ENCODE measurements at places on chromosomes 4 and X. TPM values are rescaled to one million over a fixed set of nuclear protein-coding genes. Genes with fewer than 3 reads are reported as not detected.
A peak's percentile ranks its signal among the peaks of the same experiment; 100 is the strongest.

ETNPPL gene
- total RNA-seq = not detected

PHF8 gene
- total RNA-seq = 12.0 TPM

GRCh38 chrX:150599226-150599625 is 30.8 kb downstream of the MTM1 start:
- no peak for DNase-seq
- no peak overlapping the region for H3K4me3 ChIP-seq
- H3K36me3 ChIP-seq = peaks cover 12% of the 10 kb centered on the region

DNA sequence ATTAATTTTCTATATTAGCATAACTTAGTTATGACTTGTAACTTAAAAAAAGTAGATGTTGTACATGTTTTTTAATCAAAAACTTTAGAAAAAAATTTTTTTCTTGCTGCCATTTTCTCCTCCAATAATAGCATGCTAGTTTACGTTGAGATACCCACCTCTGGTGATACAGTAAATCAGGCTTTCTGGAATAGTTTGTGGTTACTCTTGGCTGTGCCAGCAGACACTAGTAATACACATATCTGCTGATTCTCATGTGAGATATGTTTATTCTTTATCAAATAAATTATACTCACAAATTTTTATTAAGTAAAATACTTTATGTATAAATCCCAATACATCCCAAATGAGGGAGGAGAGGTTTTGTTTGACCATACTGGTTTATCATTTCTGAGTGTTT is 117.3 kb downstream of the KLHL8 start:
- no peak for DNase-seq
- no peak overlapping the region for H3K4me3 ChIP-seq
- H3K4me1 ChIP-seq = peaks cover 39% of the 10 kb centered on the region
- H3K27me3 ChIP-seq = peaks cover 2% of the 10 kb centered on the region

DNA sequence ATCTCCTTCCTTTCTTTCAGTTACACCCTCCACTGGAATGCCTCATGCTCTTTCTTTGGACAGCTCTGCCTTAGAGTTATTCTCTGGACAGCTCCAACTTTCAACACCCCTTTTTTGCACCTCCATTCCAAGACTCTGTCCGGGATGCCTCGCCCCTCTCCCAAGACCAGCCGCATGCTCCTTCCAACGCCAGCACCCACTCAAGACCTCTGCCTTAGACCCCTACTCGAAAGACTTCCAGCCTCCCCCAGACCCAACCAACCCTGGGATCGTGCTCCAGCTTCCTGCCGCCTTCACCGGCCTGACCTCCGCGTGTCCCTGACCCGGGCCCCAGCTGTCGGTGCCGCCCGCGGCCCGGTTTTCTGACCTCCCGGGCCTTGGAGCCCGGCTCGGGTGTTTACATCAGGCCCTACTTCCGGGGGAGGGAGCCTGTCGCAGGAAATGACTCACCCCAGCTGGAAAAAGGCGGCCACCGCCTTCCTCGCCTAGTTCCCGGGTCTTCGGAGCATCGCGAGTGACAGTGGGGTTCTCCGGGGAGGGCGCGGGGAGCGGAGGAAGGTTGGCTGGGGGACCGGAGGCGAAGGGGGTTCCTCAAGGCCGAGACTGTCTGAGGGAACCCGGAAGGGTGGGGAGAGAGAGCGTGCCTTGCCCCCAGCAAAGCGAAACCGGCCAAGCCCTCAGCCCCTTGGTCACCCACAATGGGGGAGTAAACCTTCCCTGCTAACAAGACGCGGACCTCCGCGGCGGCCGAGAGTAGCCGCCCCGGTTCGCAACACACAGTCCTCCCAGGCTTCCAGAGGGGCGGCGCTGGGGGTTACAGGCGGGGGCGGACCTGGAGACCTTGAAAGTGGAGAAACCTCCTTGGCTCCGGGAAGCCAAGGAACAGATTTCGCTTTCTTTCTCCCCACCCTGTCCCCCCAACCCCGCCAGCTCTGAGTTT is at the start of gene WDR45:
WDR45 (minus strand) TSS at position 399 of the 940 bp plus-strand sequence. CDS start 1,792 bp downstream, outside the sequence.
- DNase-seq = peak; percentile 59
- H3K27ac ChIP-seq = peak within 1 kb of the TSS; percentile 91
- H3K36me3 ChIP-seq = no peaks in the 10 kb centered on the region
- peak within 1 kb of the TSS; percentile 94 for H3K4me3 ChIP-seq
- H3K4me1 ChIP-seq = peaks cover 12% of the 10 kb centered on the region

MRPL1 gene
- total RNA-seq = 48.8 TPM

- peaks cover 9% of the 10 kb centered on the region for H3K27me3 ChIP-seq
- H3K4me3 ChIP-seq = peak overlapping the region; percentile 87
- peaks cover 14% of the 10 kb centered on the region for H3K4me1 ChIP-seq
- no peaks in the 10 kb centered on the region for H3K36me3 ChIP-seq
These were observed 774 bp downstream of the ARMCX2 start for GRCh38 chrX:101658661-101659491.

GRCh38 chr4:142883040-142883832 is 37.1 kb upstream of the INPP4B start:
- H3K4me1 ChIP-seq = no peaks in the 10 kb centered on the region
- H3K4me3 ChIP-seq = no peak overlapping the region
- no peak overlapping the region for H3K27ac ChIP-seq
- H3K36me3 ChIP-seq = no peaks in the 10 kb centered on the region

- H3K4me3 ChIP-seq = no peak overlapping the region
- H3K4me1 ChIP-seq = peaks cover 22% of the 10 kb centered on the region
- H3K36me3 ChIP-seq = peaks cover 5% of the 10 kb centered on the region
- H3K27ac ChIP-seq = no peak overlapping the region
- no peak for DNase-seq
- H3K27me3 ChIP-seq = no peaks in the 10 kb centered on the region
These were observed 156.6 kb upstream of the ARSJ start for GRCh38 chr4:114136069-114136468.

GRCh38 chrX:54076903-54077302 is 32.6 kb upstream of the PHF8 start:
- H3K4me3 ChIP-seq = no peak overlapping the region
- no peaks in the 10 kb centered on the region for H3K27me3 ChIP-seq
- peak overlapping the region; percentile 75 for H3K27ac ChIP-seq
- H3K4me1 ChIP-seq = peaks cover 9% of the 10 kb centered on the region
- H3K36me3 ChIP-seq = no peaks in the 10 kb centered on the region

GRCh38 chr4:10123227-10124101 is 6.9 kb upstream of the WDR1 start:
- no peaks in the 10 kb centered on the region for H3K36me3 ChIP-seq
- no peak overlapping the region for H3K4me3 ChIP-seq
- no peak overlapping the region for H3K27ac ChIP-seq
- H3K27me3 ChIP-seq = peaks cover 26% of the 10 kb centered on the region
- no peak for DNase-seq

- peaks cover 36% of the 10 kb centered on the region for H3K4me1 ChIP-seq
- no peak overlapping the region for H3K4me3 ChIP-seq
- no peaks in the 10 kb centered on the region for H3K36me3 ChIP-seq
These were observed 111.9 kb upstream of the PCDH18 start for GRCh38 chr4:137644201-137644600.

DNA sequence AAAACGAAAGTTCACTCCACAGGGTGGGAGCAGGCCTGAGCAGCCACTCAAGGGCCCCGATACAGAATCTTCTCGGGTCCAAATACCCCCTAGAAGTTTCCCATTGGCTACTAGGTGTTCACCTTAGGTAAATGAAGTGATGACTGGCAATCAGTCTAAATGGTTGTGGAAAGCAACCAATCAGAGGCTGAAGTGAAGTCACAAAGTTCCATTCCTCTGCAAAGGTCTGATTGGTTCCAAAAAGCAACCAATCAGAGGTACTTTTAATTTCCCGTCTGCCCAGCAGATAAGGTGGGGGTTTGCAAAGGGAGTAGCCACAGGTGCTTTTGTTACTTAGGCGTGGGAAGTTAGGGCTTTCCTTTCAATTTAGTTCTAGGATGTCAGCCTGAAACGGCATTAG is 58.2 kb upstream of the NKAP start:
- H3K4me1 ChIP-seq = no peaks in the 10 kb centered on the region
- no peak overlapping the region for H3K4me3 ChIP-seq
- H3K27me3 ChIP-seq = peaks cover 19% of the 10 kb centered on the region
- no peak overlapping the region for H3K27ac ChIP-seq

- H3K4me1 ChIP-seq = no peaks in the 10 kb centered on the region
- no peaks in the 10 kb centered on the region for H3K27me3 ChIP-seq
- H3K36me3 ChIP-seq = no peaks in the 10 kb centered on the region
- no peak overlapping the region for H3K27ac ChIP-seq
- no peak overlapping the region for H3K4me3 ChIP-seq
- DNase-seq = no peak
These were observed 342.9 kb downstream of the MAGEB5 start for GRCh38 chrX:26558719-26559386.

DNA sequence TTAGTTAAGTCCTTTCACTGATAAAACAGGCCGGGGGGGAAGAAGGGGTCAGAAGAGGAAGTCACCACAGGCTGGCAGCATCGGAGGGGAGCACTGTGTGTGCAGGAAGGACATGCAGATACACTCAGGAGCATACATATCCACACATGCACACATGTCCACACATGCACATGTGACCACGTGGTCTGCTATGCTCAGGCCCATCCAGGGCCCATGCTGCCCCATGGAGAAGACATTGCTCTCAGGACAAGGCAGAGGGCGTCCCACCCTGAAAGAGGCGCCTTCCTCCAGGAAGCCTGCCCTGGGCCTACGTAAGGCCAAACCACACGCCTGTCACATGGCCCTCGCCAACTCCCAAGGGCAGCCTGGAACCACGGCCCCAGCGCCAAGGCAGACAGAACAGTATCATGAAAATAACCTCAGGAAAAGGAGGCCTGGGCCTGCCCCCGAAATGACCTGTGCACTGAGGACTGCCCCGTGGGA is 15.8 kb downstream of the WDR1 start:
- peak overlapping the region; percentile 98 for H3K27ac ChIP-seq
- peaks cover 74% of the 10 kb centered on the region for H3K36me3 ChIP-seq
- H3K27me3 ChIP-seq = peaks cover 11% of the 10 kb centered on the region
- DNase-seq = no peak
- peaks cover 100% of the 10 kb centered on the region for H3K4me1 ChIP-seq

DUSP21 gene
- not detected for total RNA-seq

DNA sequence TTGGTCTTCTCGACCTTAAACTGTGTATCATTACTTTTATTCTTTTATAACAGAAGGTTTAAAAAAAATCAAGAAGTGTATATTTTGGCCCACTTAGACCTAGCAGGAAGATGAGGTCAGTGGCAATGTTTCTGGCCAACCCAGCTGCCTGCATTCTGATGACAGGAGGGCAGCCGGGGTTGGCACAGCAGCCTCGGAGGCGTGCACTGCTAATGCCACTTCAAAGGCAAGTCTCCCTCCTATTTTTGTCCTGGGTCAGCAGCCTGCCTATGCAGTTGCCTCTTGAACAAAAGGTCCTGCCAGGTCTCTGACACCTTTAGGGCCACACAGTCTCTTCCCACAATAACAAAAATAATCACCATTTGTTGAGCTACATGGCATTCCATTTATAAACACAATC is 89.4 kb upstream of the MYOZ2 start:
- H3K27ac ChIP-seq = no peak overlapping the region
- no peak for DNase-seq
- no peaks in the 10 kb centered on the region for H3K27me3 ChIP-seq
- H3K4me1 ChIP-seq = peaks cover 77% of the 10 kb centered on the region
- no peaks in the 10 kb centered on the region for H3K36me3 ChIP-seq
- H3K4me3 ChIP-seq = no peak overlapping the region

DNA sequence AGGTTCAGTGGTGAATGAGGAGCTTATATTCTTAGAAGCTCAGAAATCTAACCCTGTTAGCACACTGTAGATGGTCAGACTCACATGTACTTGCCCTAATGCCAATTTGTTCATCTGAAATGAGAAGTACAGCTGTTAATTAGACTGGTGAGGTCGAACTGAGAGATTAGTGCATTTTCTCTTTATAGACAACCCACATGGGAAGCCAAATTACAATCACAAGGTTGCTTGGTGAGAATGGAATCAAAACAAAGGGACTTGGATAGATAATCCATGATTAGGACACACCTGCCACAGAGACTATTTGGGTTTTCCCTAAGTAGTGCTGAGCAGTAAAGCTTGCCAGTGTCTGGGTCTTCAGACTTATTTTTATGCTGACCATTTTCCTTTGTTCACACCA is 88.3 kb downstream of the POLA1 start:
- H3K36me3 ChIP-seq = peaks cover 4% of the 10 kb centered on the region
- no peaks in the 10 kb centered on the region for H3K4me1 ChIP-seq
- H3K27me3 ChIP-seq = no peaks in the 10 kb centered on the region
- no peak for DNase-seq

DNA sequence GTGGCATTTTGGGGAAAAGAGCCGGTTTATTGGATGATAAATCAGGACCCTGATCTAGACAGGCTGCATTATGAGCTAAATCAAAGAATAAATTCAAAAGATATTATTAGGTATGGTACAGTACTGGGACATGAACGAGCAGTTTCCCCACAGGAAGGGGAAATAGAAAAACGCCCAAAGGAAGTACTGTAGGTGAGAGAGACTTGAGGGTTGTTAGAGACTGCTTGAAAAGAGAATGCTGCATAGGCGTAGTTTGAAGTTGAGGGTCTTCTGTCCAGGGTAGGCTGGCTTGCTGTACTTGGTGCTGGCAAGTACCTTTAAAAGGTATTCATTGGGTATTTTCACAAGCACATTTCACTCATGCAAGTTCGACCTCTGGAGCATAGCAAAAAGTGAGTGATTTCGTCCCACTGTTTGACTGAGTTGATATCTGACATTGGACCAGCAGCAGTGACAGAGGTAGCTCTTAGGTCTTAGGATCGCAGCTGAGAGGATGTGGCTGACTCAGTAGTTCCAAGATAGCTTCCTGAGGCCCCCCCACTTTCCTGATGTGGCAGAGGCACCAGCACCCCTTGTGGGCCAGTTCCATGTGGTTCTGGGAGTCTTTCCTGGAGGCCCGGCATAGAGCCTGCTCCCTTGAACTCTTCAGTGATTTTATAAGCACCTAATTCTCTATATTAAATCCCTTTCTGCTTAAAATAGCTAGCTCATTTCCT is 64.3 kb downstream of the TMEM131L start:
- H3K4me3 ChIP-seq = no peak overlapping the region
- no peaks in the 10 kb centered on the region for H3K36me3 ChIP-seq
- DNase-seq = no peak

CNKSR2 gene
- not detected for total RNA-seq

CLDN34 gene
- total RNA-seq = not detected

DNA sequence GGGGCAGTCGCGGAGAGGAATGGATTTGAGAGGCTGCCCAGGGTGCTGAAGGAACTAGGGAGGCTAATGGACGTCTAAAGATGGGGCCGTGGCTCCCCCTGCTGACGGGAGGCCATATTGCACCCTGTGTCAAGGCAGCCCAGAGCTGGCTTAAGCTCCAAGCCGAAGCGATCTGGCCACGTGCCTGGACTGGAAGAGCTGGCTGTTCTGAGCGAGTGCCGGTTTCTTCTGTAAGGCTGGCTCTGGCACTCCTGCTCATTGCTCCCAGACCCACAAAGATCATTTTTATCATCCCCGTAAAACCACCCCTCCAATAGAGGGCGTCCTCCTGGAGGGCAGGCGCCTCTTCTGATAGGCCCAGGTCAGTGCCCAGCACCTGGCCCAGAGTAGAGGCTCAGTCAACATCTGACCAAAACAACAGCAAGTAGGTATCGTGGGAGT is 5.6 kb downstream of the PNCK start:
- H3K27me3 ChIP-seq = peaks cover 13% of the 10 kb centered on the region
- DNase-seq = peak; percentile 23
- no peaks in the 10 kb centered on the region for H3K4me1 ChIP-seq
- H3K36me3 ChIP-seq = no peaks in the 10 kb centered on the region
- no peak overlapping the region for H3K27ac ChIP-seq
- H3K4me3 ChIP-seq = no peak overlapping the region

- no peaks in the 10 kb centered on the region for H3K4me1 ChIP-seq
- H3K36me3 ChIP-seq = no peaks in the 10 kb centered on the region
- no peaks in the 10 kb centered on the region for H3K27me3 ChIP-seq
- no peak overlapping the region for H3K4me3 ChIP-seq
- DNase-seq = no peak
- no peak overlapping the region for H3K27ac ChIP-seq
These were observed 537.4 kb upstream of the PCDH7 start for GRCh38 chr4:30182786-30183185.

- peaks cover 53% of the 10 kb centered on the region for H3K4me1 ChIP-seq
- no peaks in the 10 kb centered on the region for H3K27me3 ChIP-seq
- peak within 1 kb of the TSS; percentile 99 for H3K4me3 ChIP-seq
- H3K27ac ChIP-seq = peak within 1 kb of the TSS; percentile 99
These were observed at the start of gene MMAA for GRCh38 chr4:145618932-145619638. Gene MMAA (plus strand): TSS chr4:145619385. CDS start chr4:145639140, 19,755 bp downstream.

OSTC gene
- total RNA-seq = 178 TPM

Measured in HFFc6 (cell line).